ENCODE measurements at places on chromosomes 6 and 20. TPM values are rescaled to one million over a fixed set of nuclear protein-coding genes. Genes with fewer than 3 reads are reported as not detected.

DNA sequence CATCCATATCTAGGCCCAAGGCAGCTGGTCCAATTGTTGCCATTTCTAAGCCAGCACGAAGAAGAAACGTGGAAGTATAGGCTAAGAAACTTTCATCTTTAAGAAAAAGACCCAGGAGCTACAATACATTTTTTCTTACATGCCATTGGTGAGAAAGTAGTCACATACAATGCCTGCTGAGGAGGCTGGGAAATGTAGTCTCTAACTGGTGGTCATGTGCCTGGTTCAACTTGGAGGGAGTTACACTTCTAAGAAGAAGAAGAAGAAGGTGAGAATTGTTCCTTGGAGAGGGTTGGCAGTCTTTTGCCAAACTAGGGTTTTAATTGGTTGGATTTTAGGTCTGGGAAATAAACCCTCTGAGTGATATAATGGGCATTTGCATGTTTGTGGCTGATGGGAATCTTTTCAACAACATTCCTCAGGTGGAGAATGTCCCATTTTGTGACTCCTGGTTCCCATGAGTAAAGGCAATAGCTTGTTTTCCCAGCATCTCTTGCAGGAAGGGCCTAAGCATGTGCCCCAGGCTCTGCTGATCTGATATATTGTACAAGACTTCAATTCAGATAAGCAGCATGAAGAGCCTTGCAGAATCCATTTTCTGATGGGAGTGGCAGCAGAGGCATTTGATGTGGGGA, 47.0 kb upstream of the PREP start:
- no peak overlapping the region for H3K4me3 ChIP-seq
- H3K27me3 ChIP-seq: no peaks in the 10 kb centered on the region
- no peaks in the 10 kb centered on the region for H3K4me1 ChIP-seq

DNA sequence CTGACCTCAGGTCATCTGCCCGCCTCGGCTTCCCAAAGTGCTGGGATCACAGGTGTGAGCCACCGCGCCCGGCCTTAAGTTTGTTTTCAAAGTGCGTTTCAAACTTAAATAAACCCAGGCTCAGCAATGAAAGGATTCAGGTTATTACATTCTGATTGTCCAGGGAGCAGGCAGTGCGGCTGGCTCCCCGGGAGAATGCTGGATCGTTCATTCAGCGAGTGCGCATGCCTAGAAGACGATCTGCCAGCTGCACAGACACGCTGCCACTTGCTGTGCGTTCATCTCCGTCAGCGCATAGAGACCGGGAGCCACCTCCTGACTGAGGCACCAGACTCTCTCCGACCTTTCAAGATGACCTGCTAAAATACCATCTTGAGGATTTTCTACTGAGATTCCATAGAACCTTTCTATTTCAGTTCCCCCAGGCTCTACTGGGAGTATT, 163.9 kb upstream of the ZNF217 start:
- H3K4me1 ChIP-seq: no peaks in the 10 kb centered on the region
- no peaks in the 10 kb centered on the region for H3K36me3 ChIP-seq
- no peak for DNase-seq

Gene ZC2HC1B
- total RNA-seq: not detected

Gene AKAP7
- 36.2 TPM for total RNA-seq

- H3K36me3 ChIP-seq: no peaks in the 10 kb centered on the region
- no peaks in the 10 kb centered on the region for H3K4me1 ChIP-seq
- no peak overlapping the region for H3K4me3 ChIP-seq
- no peak overlapping the region for H3K27ac ChIP-seq
- no peaks in the 10 kb centered on the region for H3K27me3 ChIP-seq
- no peak for DNase-seq
These were observed 26.3 kb downstream of the FAM110A start for GRCh38 chr20:859751-860231.

DNA sequence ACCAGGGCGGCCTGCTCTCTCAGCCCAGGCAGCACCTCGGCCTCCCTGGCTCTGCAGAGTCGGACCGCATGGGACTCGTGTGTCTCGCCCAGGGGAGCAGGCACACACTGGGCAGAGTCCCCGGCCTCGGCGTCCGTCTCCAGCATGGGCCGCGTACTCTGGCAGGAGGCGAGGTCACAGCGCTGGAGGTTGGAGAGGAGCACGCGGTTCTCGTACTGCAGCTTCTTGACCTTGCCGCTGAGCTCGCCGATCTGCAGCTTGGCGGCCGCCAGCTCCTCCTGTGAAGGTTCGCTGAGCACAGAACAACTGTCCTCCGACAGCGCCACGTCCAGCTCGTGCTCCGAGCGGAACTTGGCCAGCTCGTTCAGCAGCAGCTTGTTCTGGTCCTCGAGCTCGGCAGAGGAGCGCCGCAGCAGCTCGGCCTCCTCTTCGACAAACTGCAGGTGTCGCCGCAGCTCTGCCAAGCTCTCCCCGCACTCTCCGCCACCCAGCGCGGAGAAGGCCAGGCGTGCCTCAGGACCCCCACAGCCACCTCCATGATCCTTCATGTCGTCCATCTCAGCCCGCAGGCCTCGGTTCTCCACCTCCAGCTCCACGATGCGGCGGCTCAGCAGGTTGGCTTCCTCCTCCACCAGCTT, 42.0 kb upstream of the DSN1 start:
- no peak overlapping the region for H3K4me3 ChIP-seq
- H3K27me3 ChIP-seq: no peaks in the 10 kb centered on the region
- DNase-seq: no peak
- peaks cover 8% of the 10 kb centered on the region for H3K4me1 ChIP-seq

Gene PROKR2
- total RNA-seq: not detected

- H3K4me3 ChIP-seq: no peak overlapping the region
- H3K27ac ChIP-seq: no peak overlapping the region
- DNase-seq: no peak
- H3K27me3 ChIP-seq: no peaks in the 10 kb centered on the region
- peaks cover 3% of the 10 kb centered on the region for H3K4me1 ChIP-seq
These were observed 5.6 kb downstream of the DAAM2 start for GRCh38 chr6:39797751-39798150.

Gene PXMP4
- total RNA-seq: 47.4 TPM

All from adrenal gland (tissue), 19 donors.